GM10248 (cell line): ENCODE measurements at places on chromosomes 6 and 20.
A peak's percentile ranks its signal among the peaks of the same experiment; 100 is the strongest.

- DNase-seq = no peak
Measured at GRCh38 chr6:45192556-45192955, 135.6 kb upstream of the RUNX2 start.

GRCh38 chr6:14781772-14782525 lies 463.9 kb upstream of the JARID2 start:
- DNase-seq = no peak

- no peak for DNase-seq
Measured at GRCh38 chr6:52491203-52492069, 71.3 kb downstream of the EFHC1 start.

- DNase-seq = no peak
Measured at GRCh38 chr20:58378704-58379103, 10.3 kb upstream of the VAPB start.

DNA sequence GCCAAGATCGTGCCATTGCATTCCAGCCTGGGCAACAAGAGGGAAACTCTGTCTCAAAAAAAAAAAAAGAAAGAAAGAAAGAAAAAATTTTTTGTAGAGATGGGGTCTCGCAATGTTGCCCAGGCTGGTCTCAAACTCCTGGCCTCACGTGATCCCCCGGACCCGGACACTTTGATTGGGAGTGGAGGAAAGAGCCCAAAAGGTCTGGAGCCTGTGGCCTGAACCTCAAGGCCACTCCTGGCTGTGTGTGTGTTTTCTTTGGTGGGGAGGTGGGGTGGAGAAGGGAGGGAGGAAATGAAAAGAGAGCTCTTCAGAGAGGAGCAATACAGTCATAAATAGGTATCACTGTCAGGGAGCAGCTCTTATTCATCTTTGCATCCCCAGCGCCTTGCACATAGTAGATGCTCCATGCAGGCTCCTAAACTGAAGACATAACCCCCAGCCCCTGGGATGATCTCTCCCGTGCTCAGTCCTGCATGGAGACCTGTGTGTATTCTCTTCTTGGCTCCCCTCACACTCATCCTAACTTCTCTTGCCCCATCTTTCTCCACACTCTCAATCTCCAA lies 75.7 kb downstream of the FGD2 start:
- no peak for DNase-seq

GRCh38 chr6:93423542-93423941 lies 4.2 kb upstream of the EPHA7 start:
- no peak for DNase-seq

DNA sequence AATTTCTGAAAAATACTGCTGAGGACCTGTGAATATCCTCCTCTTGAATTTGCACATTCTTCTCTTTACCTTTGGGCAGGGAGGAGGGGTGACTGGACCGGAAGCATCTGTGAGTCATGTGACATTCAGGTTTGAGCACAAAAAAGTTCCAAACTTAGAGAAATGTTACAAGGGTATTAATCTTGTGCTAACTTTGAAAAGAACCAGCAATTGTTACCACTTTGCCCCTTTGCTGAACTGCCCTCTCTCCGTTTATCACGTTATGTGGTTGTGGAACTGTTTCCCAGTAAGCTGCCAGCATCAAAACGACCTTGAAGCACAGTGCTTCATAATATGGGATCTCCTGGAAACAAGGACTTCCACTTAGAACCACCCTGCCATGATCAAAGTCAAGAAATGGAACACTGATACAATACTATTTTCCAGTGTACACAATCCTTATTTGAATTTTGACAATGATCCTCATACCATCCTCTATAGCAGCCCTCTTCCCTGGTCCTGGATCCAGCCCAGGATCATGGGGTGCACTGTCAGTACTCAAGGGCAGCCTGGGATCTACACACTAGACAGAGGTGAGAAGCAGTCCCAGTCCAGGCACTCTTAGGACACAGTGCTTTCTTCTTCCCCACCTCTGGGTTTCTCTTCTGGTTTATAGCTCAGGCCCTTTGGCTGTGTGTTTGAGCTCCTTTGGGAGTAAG lies 2.3 kb upstream of the TUBB1 start:
- no peak for DNase-seq

GRCh38 chr6:111406200-111406721 lies 76.8 kb downstream of the REV3L start:
- peak; percentile 68 for DNase-seq

- no peak for DNase-seq
Measured at GRCh38 chr6:41636833-41637193, 1.5 kb upstream of the MDFI start.

- DNase-seq = no peak
Measured at GRCh38 chr6:34243131-34243771, 5.6 kb downstream of the SMIM29 start.

GRCh38 chr6:168221000-168221399 lies 98.6 kb downstream of the DACT2 start:
- no peak for DNase-seq

DNA sequence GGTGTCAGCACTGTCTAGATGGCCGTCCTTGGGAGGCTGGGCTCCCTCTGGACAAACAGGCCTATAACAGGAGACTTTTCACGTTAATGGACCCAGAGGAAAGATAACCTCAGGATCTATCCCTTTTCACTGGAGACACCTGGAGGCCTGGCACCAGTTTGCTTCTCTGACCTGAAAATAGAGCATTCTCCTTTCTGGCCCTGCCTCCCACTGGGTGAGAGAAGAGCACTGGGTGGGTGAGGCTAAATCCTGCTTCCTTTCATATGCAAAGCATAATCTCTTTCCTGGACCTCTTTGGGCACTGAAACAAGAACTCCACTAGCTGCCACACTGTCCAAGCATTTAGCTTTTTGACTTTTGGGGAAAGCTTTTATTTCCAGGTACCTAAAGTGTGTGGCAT lies 78.3 kb downstream of the FOXO3 start:
- no peak for DNase-seq

GRCh38 chr20:63315240-63315689 lies 22.3 kb downstream of the COL20A1 start:
- no peak for DNase-seq

DNA sequence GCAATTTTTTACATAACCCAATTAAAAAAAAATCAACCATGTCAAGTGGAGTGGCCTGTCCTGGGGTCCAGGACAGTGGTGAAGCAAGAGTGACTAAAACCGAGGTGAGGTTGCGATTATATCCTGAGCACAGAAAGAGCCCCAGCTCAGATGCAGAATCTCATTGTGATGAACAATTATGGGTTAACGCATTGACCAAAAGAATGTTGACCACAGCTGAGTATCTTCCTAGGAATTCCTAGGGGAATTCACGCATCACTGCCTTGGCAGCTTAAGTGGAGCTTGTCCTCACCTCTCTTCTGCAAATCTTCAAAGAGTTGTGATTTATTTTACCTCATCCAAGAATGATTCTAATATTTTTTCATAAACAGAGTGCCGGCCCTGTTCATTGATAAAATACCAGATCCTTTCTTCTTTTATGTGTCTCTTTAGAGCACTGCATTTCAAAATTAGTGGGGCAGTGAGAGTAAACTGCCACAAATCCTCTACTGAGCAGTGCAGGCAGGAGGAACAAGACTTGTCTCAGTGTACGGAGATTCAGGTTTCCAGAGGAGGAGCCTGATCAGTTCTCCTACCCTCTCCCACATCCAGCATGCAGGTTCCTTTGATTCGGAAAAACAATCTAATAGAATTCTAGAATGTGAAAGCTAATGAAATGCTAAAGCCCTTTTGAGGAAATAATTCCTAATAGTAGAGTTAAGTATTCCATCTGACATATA lies 60.1 kb upstream of the ZNF184 start:
- no peak for DNase-seq

GRCh38 chr6:88725111-88725975 lies 238.1 kb downstream of the RNGTT start:
- DNase-seq = peak; percentile 18

GRCh38 chr6:56660381-56660730 lies 17.7 kb upstream of the DST start:
- no peak for DNase-seq

GRCh38 chr6:8539453-8539852 lies 104.1 kb upstream of the SLC35B3 start:
- peak; percentile 15 for DNase-seq
